ENCODE measurements at places on chromosomes 2 and 18.

- no peak for DNase-seq
Measured at GRCh38 chr2:143803936-143804335, 674.7 kb downstream of the ARHGAP15 start.

GRCh38 chr18:26794230-26795101 lies 71.0 kb downstream of the AQP4 start:
- DNase-seq, result no peak

GRCh38 chr2:113219889-113220641 lies 46.3 kb downstream of the PSD4 start:
- no peak for DNase-seq

DNA sequence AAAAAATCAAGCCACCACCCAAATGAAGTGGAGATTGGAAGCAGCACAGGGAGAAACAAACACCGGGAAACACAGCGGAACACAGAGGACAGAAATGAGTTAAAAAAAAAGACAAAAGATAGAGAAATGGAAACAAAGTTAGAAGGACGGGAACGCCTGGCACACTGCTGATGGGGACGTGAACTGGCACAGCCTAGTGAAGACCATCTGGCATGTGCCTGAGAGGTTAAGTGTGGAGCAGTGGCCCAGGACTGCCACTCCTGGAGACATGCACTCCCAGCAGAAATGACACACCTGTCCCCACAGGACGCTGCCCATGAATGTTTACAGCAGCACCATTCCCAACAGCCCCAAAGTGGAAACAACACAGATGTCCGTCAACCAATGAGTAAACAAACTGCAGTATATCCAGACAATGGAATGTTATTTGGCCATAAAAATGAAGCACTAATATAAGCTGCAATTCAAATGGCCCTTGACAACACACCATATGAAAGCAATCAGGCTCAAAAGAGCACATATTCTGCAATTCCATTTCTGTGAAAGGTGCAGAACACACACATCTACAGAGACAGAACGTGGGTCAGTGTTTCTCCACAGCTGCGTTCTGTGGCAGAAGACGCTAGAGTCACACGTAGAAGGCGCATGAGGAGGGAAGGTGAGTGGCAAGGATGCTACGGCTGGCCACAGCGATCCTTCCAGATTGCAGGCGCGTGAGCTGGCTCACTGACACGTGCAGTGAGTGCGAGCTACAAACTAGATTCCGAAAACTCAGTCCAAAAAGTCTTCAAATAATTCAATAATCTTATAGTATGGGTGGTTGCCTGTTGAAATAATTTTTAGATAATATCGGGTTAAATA lies 24.6 kb downstream of the THAP4 start:
- DNase-seq, result no peak

Measured in NCI-H446 (cell line).